ENCODE measurements at places on chromosomes 4 and X.

- no peak for DNase-seq
Measured at GRCh38 chrX:31702222-31702621, 630.4 kb upstream of the FTHL17 start.

DNA sequence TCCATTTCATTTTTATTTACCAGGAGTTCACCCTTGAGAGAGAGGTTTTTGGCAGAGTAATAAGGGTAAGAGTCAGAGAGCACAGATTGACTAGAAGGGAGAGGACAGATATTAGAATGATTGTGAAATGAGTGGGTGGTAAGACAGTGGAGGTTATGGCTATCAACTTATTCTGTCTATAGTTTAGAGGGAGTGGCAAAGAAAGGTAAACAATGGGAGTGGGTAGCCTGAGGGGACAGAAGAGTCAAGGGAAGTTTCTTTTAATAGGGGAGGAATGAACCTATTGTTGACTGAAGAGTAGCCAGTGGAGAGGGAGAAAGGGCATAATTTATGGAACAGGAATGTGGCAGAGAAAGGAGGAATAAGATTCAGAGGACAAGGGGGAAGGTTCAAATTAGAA lies 186.5 kb upstream of the NRK start:
- no peak for DNase-seq

GRCh38 chr4:174474457-174475075 lies 47.7 kb downstream of the HPGD start:
- no peak for DNase-seq

DNA sequence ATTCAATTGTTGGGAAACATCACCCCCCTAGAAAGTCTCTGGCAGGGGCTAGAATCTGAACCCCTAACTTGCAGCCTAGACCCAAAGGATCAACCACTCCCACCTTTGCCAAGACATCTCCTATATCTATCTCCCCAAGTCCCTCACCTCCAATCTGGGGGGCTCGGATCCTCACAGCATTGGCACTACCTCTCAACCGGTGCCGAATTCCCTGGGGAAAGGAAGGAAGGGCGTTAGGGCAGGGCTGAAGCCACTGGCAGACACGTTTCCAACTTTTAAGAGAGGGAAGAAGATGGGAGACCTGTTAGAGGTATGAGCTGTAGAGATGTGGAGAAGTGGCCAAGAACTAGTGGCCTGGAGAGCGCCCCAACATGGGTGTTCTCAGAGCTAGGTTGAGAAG lies 2.7 kb downstream of the TIMM17B start:
- no peak for DNase-seq
